Stimulated activated effector memory CD8-positive, alpha-beta T cell treated with anti-CD3 and anti-CD28 coated beads, Interleukin-12 subunit alpha, Interleukin-12 subunit beta, amount 100 ng/mL, for 72 hours (primary cell): ENCODE measurements at places on chromosomes 7 and 10.

GRCh38 chr10:23069019-23069815, 26.2 kb upstream of the MSRB2 start:
- DNase-seq, result peak; percentile 56

- DNase-seq, result no peak
These were observed 108.7 kb upstream of the ITGB1 start for GRCh38 chr10:33066558-33067236.

DNA sequence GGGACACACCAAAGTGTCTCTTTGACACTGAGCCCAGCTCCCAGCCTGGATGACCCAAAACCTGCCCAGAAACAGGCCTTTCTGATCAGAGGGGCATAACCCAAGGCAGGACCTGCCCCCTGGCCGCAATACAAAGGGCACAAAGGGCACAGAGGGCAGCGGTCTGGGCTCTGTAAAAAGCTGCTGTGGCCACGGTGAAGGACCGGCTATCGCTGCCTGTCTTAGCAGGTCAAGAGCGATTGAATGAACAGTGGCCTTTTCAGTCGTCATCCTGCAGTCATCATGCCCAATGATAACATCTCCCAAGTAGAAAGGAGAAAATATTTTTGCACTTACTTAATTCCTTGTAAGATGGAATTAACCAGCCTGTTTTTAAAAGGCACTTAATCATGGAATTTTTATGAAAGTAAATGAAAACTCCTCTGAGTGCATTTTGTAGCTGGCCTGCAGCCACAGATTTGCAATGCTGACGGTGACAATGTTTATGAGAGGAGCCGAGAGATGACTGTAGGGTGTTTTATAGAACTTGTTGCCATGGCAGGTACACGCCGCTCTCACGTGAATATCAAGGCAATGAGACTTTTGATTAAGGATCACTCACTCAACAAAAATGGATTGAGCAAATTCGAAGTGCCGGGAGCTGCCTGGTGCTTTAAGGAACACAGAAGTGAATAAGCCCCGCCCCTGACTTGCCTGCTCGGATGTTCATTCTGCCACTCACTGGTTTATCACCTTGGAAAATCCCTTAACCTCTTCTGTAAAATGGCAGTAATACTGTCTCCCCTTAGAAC, 47.3 kb upstream of the BHLHA15 start:
- no peak for DNase-seq

- DNase-seq, result no peak
These were observed 1.8 kb downstream of the PALD1 start for GRCh38 chr10:70480239-70480861.

GRCh38 chr7:30069096-30069867, 41.1 kb downstream of the PLEKHA8 start:
- DNase-seq, result no peak

DNA sequence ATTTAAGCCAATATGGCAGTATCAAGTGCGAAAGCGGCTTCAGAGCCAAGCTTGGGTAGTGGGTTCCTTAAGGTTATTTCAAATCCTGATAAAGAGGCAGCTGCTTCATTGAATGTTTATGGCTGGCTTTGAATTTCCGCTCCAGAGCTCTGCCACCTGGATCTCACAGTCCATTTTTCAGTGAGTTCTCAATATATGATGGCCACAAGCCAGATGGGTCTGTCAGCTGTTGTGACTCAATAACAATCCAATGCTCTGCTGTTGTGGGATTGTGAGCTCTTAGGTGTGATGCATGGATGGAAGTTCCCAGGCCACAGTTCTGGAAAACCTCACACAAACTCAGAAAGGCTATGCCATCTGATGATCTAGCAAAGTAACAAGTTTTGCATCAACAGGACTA, 743.8 kb upstream of the LRRN3 start:
- DNase-seq, result no peak

GRCh38 chr7:107173191-107173590, 4.4 kb downstream of the HBP1 start:
- DNase-seq, result no peak

DNA sequence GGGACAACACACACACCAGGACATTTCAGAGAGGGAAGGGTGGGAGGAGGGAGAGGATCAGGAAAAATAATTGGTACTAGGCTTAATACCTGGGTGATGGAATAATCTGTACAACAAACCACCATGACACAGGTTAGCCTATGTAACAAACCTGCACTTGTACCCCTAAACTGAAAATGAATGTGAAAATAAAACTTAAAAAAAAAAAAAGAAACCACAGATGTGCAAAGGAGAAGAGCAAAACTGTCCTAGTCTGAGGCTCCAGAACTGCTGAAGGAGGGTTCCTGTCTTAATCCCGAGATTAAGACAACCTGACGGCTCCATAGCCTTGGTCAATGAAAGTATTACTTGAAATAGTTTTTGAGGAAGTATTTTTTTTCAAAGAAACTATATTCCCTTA, 423.0 kb downstream of the NEBL start:
- no peak for DNase-seq

- DNase-seq, result no peak
These were observed 107.3 kb upstream of the SGCE start for GRCh38 chr7:94763268-94763667.

- no peak for DNase-seq
These were observed 30.1 kb downstream of the DENND11 start for GRCh38 chr7:141671705-141672496.

DNA sequence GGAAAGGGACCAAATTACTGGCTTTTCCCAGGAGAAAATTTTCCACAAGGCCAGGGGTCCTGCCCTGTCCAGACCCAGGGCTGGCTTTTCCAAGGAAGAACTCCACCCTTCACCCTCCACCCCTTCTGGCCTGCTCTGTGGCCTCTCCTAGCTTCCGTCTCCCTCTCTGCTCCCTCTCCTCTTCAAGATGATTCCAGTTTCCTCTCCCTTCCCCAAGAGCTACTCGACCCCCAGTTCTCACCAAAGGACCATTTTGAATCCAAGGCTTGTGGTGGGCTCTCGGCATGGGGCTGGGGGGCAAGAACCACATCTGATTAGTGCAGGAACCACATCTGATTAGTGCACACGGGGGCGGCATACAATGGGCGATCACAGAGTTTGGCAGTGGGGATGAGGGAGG, 7.7 kb downstream of the CHAT start:
- DNase-seq, result no peak

DNA sequence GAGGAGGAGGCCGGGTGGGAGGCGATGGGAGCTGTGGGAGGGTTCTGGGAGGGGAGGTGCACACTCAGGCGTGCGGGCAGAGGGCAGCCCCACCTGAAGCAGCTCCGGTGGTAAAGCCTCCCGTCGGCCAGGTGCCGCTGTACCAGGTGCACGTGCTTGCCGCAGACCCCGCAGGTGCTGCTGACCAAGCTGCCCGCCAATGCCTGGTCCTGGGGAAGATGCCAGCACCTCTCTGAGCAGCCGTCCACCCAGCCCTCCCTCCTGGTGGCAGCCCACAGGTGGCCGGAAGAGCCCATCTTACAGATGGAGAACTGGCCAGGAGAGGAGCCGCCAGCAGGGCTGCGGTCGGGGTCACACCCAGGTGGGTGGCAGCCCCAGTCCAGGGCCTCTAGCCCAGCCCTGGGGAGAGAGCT, 12.6 kb downstream of the MICALL2 start:
- DNase-seq, result no peak

- DNase-seq, result no peak
These were observed 150.5 kb downstream of the PCDH15 start for GRCh38 chr10:54650547-54650946.

DNA sequence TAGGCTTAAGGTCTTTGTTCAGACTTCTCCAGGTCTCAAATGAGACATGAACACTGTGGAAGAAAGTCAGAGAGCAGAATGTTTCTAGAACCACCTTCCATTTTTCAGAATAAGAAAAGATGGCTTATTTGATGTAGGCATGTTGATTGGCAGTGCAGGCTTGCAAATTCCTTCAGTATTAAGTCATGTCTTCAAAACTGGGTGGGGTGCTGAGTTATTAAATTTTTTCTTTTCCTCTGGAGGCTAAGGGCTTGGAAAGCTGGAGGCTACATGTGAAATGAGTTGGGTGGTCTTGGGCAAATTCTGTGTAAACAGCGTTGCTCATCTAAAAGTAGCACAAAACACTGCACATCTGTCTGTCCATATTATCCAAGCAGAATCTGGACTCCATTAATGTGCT, 62.8 kb downstream of the PRTFDC1 start:
- no peak for DNase-seq

DNA sequence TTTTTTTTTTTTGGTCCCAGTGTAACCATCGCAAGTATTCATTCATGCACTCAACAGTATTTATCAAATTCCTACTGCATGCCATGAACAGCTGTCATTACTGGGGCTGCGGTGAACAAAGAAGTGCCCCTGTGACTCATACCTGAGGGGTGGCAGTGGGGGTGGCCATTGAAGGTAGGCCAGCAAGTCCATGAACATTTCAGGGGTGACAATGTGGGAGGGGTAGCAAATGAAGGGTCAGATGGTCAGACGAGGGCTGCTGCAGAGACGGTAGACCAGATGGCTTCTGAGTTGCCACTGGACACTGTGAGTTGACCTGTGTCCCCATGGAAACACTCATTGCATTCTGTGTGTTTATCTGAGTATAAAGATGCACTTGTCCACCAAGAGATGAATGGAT, 92.5 kb upstream of the PITRM1 start:
- no peak for DNase-seq

GRCh38 chr7:151398446-151399304, 11.2 kb downstream of the WDR86 start:
- no peak for DNase-seq

GRCh38 chr7:7895004-7895650, 73.5 kb upstream of the GLCCI1 start:
- DNase-seq, result no peak

GRCh38 chr7:280461-280860, 9.5 kb upstream of the FOXL3 start:
- DNase-seq, result no peak

DNA sequence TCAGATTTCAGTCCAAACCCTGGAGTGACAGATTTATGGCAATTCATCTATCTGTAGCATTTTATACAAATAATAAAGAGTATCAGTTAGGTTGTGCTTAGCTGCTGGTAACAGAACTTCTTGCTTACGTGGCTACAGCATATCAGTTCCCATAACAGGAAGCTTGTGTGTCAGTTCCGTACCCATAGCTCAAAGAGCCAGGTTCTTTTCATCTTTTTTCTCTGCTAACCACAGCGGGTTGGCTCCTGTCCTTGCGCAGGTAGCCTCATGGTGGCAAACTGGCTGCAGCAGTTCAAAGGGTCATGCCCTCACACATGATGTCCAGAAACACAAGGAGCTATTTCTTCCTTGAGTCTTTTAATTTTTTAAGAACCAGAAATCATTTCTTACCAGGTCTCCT, 1041.8 kb downstream of the GATA3 start:
- DNase-seq, result no peak

GRCh38 chr10:6047847-6048246, 14.3 kb downstream of the IL2RA start:
- peak; percentile 2 for DNase-seq

DNA sequence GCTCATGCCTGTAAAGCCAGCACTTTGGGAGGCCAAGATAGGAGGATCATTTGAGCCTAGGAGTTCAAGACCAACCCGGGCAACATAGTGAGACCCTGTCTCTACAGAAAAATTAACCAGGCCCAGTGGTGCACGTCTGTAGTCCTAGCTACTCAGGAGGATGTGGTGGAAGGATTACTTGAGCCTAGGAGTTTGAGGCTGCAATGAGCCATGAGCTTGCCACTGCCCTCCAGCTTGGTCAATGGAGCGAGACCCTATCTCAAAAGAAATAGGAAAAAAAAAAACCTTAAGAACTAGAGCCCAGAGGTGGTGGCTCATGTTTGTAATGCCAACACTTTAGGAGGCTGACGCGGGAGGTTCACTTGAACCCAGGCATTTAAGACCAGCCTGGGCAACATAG, 2.2 kb downstream of the STRA8 start:
- DNase-seq, result no peak

DNA sequence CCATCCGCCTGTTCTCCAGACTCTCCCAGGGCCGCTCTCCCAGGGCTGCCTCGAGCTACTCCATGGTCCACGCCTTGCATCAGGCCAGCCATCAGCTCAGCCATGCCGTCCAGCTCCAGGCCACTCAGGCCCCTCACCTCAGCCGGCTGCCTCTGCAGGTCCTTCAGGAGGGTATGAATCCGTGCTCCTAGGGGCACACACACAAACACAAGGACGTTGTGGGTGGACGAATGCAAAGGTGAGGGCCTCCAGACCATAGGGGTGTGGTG, 449.4 kb downstream of the PTPRN2 start:
- no peak for DNase-seq

DNA sequence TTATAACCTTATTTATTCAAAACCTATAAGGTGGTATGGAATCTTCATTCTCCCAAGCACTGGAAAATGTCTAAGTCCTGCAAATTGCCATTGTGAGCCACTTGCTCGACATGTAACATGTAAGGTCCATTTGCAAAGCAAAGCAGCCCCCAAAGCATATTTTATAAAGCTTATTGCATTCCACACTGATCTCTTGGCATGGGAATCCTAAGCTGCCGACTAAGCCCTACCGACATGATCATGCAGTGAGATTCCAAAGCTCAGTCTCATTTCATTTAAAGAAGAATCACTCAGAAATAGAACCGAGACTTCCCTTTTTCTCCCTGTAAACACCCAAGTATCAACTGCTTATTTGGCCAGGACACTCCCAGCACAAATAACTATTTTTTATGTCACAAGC, 333.4 kb upstream of the MYO3A start:
- DNase-seq, result no peak

DNA sequence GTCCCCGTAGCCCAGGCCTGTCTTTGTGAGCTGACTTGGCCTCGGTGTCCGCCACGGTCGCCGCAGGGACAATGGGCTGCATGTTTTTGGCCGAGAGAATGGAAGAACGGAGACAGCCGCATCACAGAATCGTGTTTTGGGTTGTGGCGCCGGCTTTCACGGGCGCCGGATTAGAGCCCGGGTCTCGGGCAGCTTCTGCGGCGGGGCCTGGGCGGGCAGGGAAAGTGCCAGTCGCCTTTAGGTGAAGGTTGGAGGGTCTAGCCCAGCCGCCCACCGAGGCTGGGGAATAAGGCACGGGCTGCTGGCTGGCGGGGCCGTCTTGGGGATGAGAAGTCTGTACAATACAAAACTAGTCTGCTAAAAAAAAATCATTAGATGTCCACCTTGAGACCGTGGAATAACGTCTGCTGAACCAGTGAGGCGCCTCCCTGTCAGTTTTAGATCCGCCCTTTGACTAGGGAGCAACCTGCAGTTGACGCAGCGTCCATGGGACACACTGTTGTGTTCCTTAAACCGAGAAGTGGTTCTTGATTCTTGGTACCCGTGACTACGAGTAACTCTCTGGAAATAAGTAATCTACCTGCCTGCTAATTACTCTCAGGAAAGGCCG, 577 bp downstream of the DNAJB9 start:
- peak; percentile 77 for DNase-seq

- no peak for DNase-seq
These were observed 594.9 kb downstream of the INHBA start for GRCh38 chr7:41107938-41108448.

GRCh38 chr7:158015403-158016179, 572.0 kb downstream of the PTPRN2 start:
- DNase-seq, result no peak

- DNase-seq, result no peak
These were observed 18.4 kb upstream of the TBRG4 start for GRCh38 chr7:45129906-45130305.

- peak; percentile 62 for DNase-seq
These were observed 41.1 kb downstream of the ZC3HC1 start for GRCh38 chr7:130009848-130010688.
